ENCODE measurements at places on chromosomes 11 and 22.
A peak's percentile ranks its signal among the peaks of the same experiment; 100 is the strongest.

GRCh38 chr22:18095101-18095805 is 15.4 kb upstream of the TUBA8 start:
- peak; percentile 67 for DNase-seq

- DNase-seq: no peak
These were observed 155.7 kb downstream of the SNX19 start for GRCh38 chr11:130760515-130761125.

GRCh38 chr11:66360406-66361073 is 11.0 kb downstream of the SLC29A2 start:
- DNase-seq: no peak

- DNase-seq: peak; percentile 25
These were observed 47.3 kb downstream of the NRXN2 start for GRCh38 chr11:64675450-64676260.

GRCh38 chr11:121586750-121587149 is 134.0 kb upstream of the SORL1-AS1 start:
- DNase-seq: no peak

- no peak for DNase-seq
These were observed 1343.8 kb downstream of the TBC1D22A start for GRCh38 chr22:48106215-48106614.

- DNase-seq: no peak
These were observed 687 bp downstream of the ALKBH8 start for GRCh38 chr11:107564877-107565218.

- DNase-seq: peak; percentile 51
These were observed 4.6 kb downstream of the SAA2 start for GRCh38 chr11:18243783-18244362.

- DNase-seq: no peak
These were observed 1674.3 kb upstream of the RAG2 start for GRCh38 chr11:38272376-38272775.

- DNase-seq: no peak
These were observed 25.9 kb downstream of the PLA2G6 start for GRCh38 chr22:38155703-38156102.

DNA sequence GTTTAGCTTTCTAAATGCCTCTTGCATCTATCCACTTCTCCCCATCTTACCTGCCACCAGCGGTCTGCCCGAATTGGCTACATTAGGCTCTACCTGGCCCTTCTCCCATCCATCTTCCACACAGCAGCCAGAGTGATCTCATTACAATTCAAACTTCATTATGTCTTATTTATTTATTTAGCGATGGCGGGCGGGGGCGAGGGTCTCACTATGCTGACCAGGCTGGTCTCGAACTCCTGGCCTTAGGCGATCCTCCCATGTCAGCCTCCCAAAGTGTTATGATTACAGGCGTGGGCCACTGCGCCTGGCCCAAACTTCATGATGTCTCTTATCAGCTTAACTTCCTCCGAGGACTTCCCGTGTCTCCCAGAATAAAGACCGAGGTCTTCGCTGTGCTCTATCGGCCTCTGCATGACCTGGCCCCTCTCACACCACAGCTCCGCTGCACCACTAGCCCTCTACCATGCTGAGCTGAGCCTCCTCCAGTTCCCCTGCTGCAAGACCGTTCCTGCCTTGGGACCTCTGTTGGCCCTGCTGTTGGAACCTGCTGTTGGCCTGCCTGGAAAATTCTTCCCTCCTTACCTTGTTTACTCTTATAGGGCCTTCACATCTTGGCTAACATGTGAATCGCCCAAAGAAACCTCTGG is 870 bp upstream of the CTTN start:
- DNase-seq: no peak

- peak; percentile 63 for DNase-seq
These were observed 1.5 kb downstream of the EHD1 start for GRCh38 chr11:64876835-64877341.

DNA sequence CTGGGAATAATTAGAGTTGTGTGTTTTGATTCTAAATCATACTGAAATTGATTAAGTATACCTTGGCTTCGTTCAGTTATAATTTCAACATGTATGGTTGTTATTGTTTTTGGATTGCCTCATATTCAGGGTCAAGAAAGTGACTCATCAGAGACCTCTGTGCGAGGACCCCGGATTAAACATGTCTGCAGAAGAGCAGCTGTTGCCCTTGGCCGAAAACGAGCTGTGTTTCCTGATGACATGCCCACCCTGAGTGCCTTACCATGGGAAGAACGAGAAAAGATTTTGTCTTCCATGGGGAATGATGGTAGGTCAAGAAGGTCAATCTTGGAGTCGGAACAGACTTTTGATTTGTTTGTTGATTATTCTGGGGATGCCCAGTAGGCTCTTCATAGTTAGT is 40.4 kb downstream of the KMT2A start:
- DNase-seq: no peak

- no peak for DNase-seq
These were observed 110.5 kb downstream of the NAT10 start for GRCh38 chr11:34215806-34216453.

GRCh38 chr11:7261578-7261977 is 9.9 kb downstream of the SYT9 start:
- DNase-seq: no peak

- peak; percentile 63 for DNase-seq
These were observed 494.5 kb upstream of the LARGE1 start for GRCh38 chr22:34414467-34415440.

DNA sequence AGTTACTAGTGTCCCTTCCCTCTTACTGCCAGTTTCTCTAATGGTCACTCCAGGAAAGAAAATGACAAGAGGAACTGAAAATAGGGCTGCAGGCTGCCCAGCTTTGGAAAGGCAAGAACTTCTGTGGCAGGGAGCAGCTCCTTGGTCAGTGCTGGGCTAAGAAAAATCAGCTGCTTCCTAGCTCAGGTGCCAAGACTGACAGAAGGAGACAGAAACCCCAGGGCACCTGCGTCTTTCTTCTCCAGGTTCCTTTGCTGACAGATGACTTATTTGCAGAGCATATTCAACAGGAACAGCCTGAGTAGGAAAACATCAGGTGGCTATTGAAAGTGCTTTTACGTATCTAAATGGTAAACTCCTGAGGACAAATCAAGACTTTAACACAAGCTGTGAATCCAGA is 25.4 kb downstream of the MAML2 start:
- DNase-seq: no peak

GRCh38 chr11:41461057-41461681 is 1.7 kb upstream of the LRRC4C start:
- DNase-seq: no peak

DNA sequence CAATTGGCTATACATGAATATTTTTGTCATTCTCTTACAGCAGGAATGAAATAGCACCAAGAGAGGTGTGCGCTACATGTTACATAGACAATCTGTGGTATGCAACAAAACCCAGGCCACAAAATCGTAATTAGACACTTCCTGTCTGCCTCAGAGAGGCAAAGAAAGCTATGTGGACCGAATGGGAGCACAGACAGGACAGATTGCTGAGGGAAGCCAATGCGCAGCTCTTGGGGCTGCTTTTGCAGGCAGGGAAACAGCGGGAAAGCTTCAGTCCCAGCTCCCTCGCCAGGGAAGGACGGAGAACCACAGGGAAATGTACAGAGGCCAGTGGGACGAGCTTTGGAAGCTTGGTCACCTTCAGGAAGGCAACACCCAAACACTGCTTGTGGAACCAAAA is 40.9 kb downstream of the SERPINH1 start:
- no peak for DNase-seq

DNA sequence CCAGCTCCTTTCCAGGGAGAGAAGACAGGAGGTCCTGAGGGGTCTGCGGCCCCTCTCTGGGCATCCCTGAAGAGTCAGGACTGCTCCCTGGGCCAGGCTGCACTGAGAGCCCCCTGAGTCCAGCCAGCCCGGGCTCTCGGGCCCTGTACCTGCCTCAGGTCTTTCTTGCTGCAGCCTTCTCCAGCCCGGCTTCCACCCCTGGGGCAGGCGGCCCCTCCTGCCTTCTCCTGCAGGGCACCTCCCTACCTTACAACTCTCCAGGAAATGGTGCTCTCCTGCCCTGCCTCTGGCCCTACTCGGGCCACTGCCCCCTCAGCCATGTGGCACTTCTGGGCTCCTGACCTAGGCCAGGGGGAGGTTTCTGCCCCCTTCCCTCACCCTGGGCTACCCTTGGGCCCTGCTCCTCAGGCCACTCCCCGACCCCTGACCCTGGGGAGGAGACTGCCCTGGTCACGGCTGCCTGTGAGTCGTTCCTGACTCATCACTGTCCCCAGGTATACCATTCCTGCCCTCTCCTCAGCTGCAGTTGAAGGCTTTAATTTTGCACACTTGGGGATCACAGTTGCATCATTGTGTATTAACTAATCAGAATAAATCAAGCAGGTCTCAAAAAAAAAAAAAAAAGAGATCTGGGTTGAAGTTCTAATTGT is 251.1 kb downstream of the NXPE2 start:
- DNase-seq: no peak

DNA sequence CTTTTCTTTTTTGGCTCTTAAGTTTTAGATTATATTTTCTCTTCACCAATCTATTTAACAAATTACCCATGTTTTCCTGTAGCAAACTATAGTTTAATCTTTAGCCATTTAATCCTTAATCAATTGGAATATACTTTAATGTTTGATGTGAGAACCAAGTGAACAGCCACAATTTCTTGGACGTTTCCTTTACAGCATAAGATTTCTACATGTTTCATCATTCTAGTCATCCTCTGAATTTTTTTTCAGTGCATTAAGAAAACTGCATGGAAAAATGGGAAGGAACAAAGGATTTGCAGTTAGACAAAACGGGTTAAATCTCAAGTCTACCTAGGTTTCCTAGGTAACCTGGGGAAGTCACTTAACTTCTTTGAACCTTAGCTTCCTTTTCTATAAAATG is 507.1 kb upstream of the CCDC90B start:
- no peak for DNase-seq

DNA sequence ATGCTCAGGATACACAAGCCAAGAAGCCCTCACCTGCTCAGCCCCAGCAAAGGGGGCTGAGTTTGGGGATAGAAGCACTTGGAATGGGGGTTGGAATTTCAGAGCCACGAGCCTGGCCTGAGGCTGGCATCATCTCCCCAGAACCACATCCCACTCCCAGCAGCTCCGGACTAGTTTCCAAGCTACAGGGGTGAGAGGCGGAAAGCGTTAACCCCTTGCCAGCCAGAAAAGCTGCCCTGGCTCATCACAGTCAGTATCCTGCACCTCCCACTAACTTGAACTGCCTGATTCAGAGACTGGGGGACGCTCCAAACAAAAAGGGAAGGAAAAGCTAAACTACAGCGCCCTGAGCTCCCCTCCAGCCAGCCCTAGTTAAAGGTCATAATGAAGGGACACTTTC is 19.0 kb upstream of the CHST1 start:
- no peak for DNase-seq

GRCh38 chr11:63563201-63564055 is at the start of gene PLAAT2:
Gene PLAAT2, minus strand, starts transcription at chr11:63563379. Its CDS starts 55 bp downstream, at chr11:63563324.
- no peak for DNase-seq

GRCh38 chr11:17145972-17146371 is 61.8 kb downstream of the PIK3C2A start:
- DNase-seq: no peak

- no peak for DNase-seq
These were observed 36.4 kb upstream of the BID start for GRCh38 chr22:17810570-17811116.

DNA sequence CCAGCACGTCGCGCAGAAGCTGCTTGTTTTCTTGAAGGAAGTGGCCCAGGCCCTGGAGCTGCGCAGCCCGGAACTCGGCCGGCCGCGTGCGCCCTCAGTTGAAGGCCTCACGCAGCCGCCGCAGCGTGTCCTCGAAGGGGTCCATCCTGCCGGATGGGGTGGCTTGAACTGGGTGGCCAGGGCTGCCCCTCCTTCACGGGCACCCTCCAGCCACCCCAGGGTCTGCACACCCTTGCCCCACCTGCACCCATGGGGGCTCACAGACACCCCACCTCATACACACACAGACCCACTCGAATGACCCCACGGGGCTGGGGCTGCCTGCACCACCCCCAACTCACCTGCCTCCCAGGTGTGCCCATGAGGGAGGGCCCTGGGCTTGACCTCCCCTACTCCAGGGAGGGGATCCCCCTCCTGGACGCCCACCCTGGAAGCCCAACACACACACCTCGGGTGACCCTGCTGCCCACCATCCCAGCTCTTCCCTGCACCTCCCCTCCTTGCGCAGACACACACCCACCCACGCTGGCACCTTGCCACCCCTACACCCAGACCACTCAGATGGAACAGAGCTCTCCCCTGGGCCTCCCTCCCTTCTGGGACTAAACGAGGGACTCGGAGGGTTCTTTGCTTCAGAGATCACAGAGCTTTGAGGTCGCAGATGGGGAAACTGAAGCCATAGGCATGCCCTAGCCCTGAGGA is 6.8 kb downstream of the ALDH3B2 start:
- no peak for DNase-seq

DNA sequence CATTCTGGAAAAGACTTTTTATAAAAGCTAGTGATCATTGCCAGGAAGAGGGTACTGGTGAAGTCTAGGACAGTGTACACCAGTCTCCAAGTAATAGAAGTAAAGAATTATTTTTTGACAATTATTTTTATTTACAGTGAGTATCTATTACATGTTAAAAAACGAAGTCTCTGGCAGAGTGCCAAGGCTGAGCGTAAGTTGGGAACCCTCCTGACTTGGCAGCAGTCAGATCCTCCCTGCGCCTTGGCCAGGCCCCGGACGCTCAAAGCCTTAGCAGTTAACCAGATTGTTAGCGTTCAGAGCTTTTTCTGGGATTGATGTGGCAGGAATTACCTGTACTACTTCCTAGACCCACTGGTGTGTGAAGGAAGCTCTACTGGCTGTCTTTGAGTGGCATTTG is 38.1 kb upstream of the CTTN start:
- DNase-seq: no peak

GRCh38 chr11:112404112-112404511 is 143.5 kb upstream of the PLET1 start:
- no peak for DNase-seq

- DNase-seq: no peak
These were observed 31.8 kb downstream of the ETS1 start for GRCh38 chr11:128555606-128556005.

DNA sequence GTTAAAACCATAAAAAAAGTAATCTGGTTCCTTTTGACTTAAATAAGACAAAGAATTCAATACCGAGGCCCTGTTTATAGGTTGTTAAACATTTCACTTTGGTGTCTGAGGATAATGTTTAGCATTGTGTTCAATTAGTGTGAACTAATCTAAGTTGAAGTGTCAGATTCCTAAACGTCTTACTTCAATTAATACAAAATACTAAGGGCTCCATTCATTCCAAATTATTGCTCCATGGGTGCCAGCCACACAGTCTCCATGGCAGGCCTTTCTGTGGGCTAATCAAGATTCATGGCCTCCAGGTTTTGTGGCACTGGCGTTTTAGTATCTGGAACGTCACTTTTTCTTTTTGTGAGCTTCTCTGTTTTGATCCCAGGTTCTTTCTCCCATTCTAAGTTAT is 89.4 kb downstream of the TMEM135 start:
- no peak for DNase-seq
